ENCODE measurements at places on chromosomes 3 and 15.

- DNase-seq = no peak
These were observed 8.8 kb upstream of the CYP11A1 start for GRCh38 chr15:74376226-74376625.

DNA sequence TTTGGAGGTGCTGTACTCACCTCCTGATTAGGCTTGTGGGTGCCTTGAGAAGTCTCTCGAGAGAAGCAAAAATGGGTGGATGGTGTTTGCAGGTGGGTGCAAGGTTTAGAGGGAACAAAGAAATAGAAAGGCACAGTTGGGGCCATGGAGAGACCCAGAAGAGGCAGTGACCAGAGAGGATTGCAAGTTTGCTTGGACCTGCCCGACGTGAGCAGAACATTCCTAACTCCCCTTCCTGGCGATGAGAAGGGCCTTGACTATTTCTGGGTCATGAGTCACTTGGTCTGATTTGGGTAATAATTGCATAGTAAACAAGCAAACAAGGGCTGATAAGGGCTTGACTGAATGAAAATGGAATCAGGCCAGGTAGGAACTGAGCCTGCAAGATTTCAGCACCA lies 7.0 kb upstream of the CTSH start:
- DNase-seq = no peak

DNA sequence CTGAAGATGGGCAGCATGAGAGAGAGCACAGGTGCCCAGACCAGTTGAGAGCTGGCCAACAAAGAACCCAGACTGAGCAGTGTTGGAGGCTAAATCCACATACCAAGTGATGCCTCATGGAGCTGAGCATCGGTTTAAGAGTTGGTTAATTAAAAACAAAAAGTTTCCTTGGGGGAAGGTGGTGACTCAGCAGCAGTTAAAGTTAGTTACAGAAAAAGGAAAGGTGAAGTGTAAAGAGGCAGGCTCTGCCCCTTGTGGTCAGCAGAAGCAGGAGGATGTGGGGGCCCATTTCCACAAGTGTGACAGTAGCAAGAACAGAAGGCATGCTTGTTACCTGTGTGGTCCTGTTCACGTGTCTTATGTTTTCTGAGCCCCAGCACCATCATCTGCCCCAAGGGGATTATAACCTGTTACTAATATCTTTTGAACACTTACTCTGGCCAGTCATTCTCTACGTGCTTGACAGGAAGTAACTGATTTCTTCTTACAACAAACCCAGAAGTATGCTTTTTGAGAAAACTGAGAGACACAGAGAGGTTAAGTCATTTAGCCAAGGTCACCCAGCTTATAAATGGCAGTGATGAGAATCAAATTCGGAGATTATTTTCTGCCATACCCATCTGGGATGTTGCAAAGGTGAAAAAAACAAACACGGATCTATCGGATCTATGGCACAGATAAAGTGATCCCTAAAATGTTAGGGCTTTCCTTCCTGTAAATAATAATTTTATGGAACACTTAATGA lies 91.0 kb downstream of the EPHB1 start:
- no peak for DNase-seq

DNA sequence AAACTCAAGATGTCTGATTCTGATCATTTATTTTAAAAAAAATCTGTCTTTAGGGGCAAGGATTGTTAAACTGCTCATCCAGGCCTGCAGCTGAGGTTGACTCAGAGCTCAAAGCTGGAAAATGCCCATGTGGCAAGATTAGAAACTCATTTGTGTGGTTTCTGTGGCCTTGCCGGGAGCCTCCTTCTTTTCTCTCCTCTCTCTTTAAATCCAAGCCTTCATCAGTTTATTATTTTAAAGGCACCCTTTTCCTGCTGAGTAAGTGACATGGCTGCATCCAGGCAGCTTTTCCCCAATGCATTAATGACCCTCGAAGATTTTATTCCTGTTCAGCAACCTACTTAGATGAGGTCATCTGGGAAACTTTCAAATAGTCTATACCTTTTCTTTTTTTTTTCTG lies 221.3 kb upstream of the CDIN1 start:
- no peak for DNase-seq

DNA sequence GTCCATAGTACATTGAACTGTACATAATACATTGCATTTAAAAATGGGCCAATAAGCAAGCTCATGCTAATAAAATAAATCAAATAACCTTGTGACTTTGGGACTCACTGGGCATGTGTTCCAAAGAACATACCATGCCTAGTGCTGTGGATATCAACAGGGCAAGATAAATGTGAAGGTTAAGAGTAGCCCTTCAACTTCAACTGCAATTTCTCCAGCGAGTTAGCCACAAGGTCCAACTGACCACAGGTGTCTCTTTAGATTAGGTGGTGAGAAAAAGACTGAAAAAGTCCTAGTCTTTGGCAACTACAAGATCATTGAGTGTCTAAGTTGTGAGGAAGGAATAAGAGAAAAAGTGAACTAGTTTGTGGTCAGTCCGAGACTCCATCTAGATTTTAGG lies 78.3 kb upstream of the ATP11B start:
- no peak for DNase-seq

DNA sequence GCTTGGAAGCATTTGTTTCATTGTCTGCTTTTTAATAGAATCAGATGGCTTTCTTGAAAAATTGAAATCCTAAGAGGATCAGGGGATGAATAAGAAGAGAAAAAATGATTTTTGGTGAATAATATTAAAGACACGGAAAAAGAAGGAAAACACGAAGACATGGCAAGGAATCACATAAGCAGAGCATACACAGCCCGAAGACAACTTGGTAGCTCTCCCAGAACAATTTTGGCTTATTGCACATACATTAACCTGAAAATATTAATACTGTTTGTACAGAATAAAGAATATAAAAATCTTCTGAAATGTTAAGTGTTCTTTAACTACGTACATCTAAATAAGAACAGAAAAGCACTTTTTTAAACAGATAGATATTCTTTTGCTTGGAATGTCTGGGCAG lies 150.0 kb downstream of the SHOX2 start:
- no peak for DNase-seq

- no peak for DNase-seq
These were observed 3.8 kb downstream of the DCBLD2 start for GRCh38 chr3:98897701-98898100.

DNA sequence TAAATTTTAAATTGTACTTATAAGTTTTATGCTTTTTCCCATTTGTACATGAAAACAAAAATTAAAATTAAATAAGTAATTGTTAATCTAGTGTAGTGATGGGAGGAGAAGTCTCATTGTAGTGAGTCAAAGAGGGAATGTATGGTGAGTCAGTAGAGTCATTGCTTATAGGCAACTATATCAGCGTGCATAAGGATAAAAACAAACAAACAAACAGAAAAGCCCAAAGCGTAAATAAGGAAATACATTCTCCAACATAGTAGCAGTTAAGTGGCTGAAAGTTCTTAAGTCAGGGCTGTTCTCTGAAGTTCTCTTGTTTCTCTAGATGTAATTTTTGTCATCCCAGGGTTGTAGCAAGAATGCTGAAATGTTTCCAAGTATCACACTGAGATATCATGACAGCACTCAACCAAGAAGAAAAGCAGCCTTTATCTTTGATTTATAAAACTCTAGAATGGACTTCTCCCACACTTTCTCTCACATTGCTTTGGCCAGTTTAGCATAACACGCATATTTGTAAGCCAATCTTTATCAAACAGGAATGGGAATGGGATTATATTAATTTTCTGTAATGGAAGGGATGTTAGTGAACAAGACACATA lies 184.1 kb upstream of the TP63 start:
- no peak for DNase-seq

GRCh38 chr3:151724576-151725562 lies 8.9 kb upstream of the AADACL2 start:
- DNase-seq = no peak

GRCh38 chr3:41898631-41899030 lies 63.3 kb downstream of the ULK4 start:
- peak; percentile 33 for DNase-seq

DNA sequence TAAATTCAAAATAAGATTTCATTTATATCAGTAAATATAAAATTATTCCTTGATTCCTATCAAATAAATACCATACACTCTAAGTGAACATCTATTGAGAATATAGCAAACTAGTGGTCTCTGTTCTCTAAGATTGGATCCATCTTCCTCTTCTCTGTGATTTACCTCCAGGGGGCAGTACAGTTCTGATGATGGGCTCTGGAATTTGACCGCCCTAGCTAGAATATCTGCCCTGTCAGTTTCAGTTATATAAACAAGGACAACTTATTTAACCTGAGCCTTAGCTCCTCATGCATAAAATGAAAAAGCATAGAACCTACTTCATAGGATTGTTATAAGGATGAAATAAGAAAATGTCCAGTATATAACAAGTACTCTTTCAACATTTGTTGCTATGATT lies 171.1 kb upstream of the CCDC54 start:
- DNase-seq = no peak

DNA sequence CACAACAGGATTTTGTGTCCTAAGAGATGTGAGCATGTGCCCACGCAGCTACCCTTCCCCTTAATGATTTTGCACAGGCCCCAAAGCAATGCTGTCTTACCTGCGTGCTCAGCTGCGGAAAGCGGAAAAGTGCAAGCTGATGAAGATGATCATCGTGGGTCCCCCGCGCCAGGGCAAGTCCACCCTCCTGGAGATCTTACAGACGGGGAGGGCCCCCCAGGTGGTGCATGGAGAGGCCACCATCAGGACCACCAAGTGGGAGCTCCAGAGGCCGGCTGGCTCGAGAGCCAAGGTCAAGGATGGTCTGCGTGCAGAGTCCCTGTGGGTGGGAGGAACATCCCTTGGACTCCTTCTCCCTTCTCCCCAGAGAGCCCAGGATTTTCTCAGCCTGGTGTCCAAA lies 103.1 kb downstream of the LRRK1 start:
- DNase-seq = no peak

- peak; percentile 44 for DNase-seq
These were observed 29.7 kb downstream of the ZBBX start for GRCh38 chr3:167350245-167350862.

GRCh38 chr15:58947179-58947578 lies 13.7 kb upstream of the SLTM start:
- no peak for DNase-seq

DNA sequence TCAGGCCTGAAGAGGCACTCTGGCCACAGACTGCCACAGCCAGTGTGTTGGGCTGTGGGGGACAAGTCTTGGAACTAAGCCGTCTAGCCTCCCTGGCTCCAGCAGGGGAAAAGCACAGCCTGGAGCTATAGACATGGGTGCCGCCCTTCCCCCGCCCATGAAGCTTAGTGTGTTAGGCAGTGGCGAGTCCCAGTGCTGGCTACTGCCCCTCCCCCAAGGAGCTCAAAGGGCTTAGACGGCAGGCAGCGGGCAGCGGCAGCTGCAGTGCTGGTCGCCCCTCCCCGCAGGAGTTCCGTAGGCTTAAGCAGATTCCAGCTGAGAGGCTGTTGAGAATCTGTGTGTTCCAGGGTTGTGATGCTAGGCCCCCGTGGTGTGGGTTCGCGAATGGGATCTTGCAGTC lies 135.8 kb upstream of the RORA start:
- no peak for DNase-seq

GRCh38 chr3:30083315-30083714 lies 523.1 kb upstream of the TGFBR2 start:
- DNase-seq = no peak

- DNase-seq = no peak
These were observed 52.4 kb upstream of the BLM start for GRCh38 chr15:90664650-90665287.

GRCh38 chr3:45555666-45556065 lies 38.9 kb upstream of the LIMD1 start:
- DNase-seq = no peak

DNA sequence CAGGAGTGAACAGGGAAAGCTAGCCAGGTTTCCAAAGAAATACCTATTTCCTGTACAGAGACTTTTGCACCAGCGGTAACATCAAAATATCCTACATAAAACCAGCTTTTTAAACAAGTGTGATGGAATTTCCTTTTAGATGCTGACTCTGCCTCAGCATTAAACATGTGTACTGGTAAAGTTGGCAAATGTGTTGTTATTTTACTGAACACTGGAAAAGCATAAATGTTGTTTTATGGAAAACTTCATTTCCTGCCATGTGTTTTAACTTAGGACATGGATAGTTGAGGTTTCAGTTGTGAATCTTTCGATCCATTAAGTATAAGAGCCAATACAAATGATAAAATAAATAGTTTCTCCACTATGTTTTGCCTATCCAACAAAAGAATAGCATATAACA lies 15.7 kb downstream of the OXNAD1 start:
- no peak for DNase-seq

DNA sequence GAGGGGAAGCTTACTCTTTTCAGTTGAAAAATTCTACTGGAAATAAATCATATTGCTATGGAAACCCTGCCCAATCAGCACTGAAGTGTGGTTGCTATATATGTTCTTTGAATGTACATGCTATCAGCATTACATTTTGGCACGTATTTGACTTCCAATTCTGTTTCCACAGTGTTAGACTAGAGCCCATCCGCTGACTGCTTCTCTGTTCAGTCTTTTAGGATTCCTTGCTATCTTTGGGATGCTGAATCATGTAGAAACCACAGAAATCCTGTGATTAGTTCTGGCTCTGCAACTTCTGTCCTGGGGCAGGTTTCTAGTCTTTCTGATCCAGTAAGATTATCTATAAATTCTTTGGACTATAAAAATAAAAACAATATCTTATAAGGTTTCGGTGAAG lies 128.2 kb upstream of the SLC7A14 start:
- DNase-seq = peak; percentile 33

DNA sequence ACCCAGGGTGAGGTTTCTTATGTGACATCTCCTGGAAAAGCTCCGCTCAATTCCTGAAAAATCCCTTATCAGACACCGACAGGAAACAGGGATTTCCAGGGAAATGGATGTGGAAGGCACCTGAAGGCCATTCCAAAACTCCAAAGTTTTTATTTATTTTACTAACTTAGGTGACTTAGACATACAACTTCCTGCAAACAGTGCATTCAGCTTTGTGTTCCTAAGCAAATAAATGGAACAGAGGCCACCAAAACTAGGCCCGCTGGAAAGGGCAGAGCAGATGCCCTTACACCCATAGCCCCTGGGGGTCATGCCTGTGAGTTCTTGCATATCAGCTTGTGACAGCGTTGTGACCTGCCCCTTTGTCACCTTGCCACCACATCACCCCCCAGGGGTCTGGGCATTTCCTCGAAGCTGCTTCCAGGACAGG lies 239.4 kb downstream of the XXYLT1 start:
- no peak for DNase-seq

- DNase-seq = no peak
These were observed 192.3 kb downstream of the PLCL2 start for GRCh38 chr3:17076940-17077605.

GRCh38 chr3:184250167-184250828 lies 826 bp downstream of the EEF1AKMT4 start:
- DNase-seq = peak; percentile 97

DNA sequence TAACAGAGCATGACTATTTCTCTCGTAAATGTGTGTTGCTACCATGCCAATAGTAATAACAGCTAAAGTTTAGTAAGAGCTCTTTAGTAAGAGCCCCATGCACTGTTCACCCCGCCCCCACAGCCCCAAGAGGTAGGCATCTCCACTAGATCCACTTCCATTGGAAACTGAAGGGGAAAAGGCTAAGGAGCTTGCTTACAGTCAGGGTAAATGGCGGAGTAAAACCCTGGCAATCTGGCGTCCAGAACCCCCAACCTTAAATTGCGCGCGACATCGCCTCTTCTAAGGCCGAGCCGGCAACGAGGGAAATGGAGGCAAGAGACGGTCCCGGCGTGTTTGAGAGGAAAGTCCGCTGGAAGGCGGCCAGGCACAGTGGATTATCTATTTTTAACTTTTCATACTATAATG lies 654 bp upstream of the C3orf38 start:
- DNase-seq = peak; percentile 41

Measured in NCI-H2081 (cell line).